ENCODE measurements at places on chromosomes 6 and 20.

DNA sequence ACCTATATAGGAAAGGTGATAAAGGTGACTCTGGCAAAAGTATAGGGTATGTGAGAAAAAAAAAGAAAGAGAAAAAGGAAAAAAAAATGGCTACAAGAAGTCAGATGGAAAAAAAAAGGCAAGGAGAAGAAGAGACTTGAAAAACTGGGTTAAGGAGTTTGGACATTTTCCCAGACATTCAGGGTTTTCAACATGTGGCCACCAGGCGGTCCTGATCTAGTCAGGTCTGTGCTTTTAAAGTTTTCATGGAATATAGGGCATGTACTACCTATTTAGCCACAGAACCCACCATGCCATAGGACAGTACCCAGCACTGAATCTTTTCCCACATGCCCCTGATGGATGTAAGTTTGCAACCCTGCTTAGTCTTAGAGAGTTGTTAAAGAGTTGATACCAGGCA, 433.7 kb downstream of the MAFB start:
- DNase-seq, result no peak

DNA sequence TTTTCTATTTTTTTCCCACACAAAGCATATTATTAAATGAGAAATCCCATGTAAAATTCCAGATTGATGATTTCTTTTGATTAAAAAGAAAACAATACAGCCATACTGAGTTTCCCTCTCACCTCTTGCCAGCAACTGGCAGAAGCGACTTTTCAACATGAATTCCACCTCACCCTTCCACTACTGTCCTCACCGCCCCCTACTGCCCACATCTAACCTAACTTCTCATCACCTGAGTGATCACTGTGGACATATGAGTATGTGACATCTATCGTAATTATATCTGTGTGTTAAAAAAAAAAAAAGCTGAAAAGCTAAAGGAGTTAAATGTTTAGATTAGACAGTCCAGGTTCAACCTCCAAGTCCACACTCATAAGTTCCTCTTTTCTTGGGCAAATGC, 528.6 kb downstream of the PRKN start:
- no peak for DNase-seq

DNA sequence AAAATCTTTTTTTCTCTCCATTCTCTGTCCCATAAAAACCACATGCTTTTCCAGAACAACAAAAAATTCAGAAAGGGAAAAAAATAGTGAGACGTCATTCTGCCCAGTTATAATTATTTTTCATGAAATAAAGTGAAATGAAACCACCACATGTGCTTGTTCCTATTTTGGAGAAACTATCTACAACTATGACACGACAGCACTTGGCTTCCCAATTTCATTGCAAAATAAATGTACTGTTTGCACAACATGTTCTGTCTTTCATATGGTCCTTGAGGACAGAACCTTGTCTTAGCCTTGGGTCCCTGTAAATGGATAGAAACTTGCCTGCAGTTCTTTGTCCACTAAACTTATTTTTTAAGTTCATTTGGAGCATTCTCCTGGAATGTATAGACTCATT, 5.6 kb upstream of the MAN1A1 start:
- DNase-seq, result no peak

DNA sequence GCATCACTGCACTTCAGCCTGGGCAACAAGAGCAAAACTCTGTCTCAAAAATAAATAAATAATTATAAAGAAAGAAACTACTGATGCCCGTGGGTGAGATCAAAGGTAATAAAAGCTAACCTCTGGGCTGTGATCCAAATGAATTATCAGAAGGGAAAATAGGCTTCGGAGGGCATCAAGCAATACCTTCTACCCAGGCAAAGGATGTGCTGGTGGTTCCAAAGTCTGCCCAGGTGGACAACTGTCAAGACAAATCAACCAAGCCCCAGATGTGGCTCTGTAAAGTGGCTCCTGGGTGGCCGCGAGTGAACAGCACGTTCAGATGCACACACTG, 95.6 kb downstream of the SCML4 start:
- DNase-seq, result no peak

GRCh38 chr6:45687570-45687969, 309.8 kb upstream of the SUPT3H start:
- DNase-seq, result no peak

- DNase-seq, result no peak
Measured at GRCh38 chr6:108115598-108116058, 41.1 kb upstream of the OSTM1 start.

- DNase-seq, result no peak
Measured at GRCh38 chr6:20847904-20848303, 313.6 kb downstream of the CDKAL1 start.

- no peak for DNase-seq
Measured at GRCh38 chr6:158812611-158813010, 6.6 kb downstream of the EZR start.

DNA sequence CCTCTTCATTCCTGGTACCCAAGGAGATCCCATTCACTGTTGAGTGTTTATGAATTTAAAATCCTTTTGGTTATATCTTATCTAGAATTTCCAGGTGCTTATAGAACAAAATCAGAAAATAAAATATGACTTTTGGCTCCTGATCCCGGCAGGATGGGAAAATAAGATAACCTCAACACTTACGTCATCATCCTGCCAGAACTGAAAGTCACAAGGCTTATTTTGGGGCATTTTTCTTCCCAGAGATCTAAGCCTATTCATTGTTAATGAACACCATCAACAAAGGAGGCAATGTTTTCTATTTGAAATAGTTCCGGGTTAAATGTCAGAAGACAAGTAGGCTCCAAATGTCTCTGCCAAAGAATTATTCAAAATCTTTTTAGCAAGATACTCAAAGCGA, 580.6 kb downstream of the TFAP2A start:
- no peak for DNase-seq

DNA sequence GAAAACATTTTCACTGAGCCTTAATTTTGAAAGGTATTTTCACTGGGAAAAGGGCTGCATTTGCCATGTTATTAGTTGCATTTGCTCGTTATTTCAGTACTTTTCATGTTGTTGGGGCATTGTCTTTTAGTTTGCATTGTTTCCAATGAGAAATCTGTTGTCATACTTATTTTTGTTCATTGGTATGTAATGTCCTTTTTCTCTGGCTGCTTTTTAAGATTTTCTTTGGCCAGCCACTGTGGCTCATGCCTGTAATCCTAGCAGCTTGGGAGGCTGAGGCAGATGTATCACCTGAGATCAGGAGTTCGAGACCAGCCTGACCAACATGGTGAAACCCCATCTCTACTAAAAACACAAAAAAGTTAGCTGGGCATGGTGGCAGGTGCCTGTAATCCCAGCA, 379.9 kb downstream of the SAMD5 start:
- no peak for DNase-seq
